Lower lobe of right lung (tissue), 2 donors: ENCODE measurements at places on chromosomes 5 and 9. TPM values are rescaled to one million over a fixed set of nuclear protein-coding genes. Genes with fewer than 3 reads are reported as not detected.

Gene CAMLG
- 25.6 TPM for total RNA-seq

Gene SGCD
- total RNA-seq, result 6.0 TPM

Gene KIAA1958
- 14.1 TPM for total RNA-seq

Gene SLC22A4
- 8.5 TPM for total RNA-seq

Gene PKN3
- total RNA-seq, result 11.1 TPM

Gene BAAT
- not detected for total RNA-seq

Gene PTGES2
- 30.6 TPM for total RNA-seq

Gene ZNF367
- total RNA-seq, result 1.1 TPM

Gene TAF11L5
- not detected for total RNA-seq

Gene LCN15
- not detected for total RNA-seq

GRCh38 chr9:126856326-126856877 is 4.0 kb upstream of the ZBTB34 start:
- H3K4me3 ChIP-seq, result no peak overlapping the region
- no peak for DNase-seq
- no peaks in the 10 kb centered on the region for H3K36me3 ChIP-seq
- H3K4me1 ChIP-seq, result peaks cover 9% of the 10 kb centered on the region

GRCh38 chr5:42022383-42022972 is 97.4 kb downstream of the FBXO4 start:
- no peak for DNase-seq
- no peak overlapping the region for H3K4me3 ChIP-seq
- no peaks in the 10 kb centered on the region for H3K36me3 ChIP-seq
- H3K4me1 ChIP-seq, result no peaks in the 10 kb centered on the region

DNA sequence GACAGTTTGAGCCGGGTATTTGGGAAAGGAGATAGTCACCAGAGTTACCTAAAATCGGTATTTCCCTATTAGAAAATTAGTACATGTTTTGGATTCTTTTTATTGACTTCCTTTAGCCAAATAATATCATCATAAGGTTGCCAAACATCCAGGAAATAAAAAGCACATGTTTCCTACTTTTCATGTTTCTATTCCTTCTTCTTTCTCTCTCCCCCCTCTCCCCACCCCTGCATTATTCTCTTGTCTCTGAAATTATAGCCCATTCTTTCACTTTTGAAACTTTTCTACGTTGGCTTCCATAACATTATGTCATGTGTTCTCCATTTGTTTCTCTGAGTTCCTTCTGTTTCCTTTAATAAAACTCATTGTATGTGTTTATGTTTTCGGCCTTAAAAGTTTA is 161.9 kb downstream of the ALDH1A1 start:
- H3K27ac ChIP-seq, result no peak overlapping the region
- DNase-seq, result no peak
- no peaks in the 10 kb centered on the region for H3K27me3 ChIP-seq
- no peak overlapping the region for H3K4me3 ChIP-seq

DNA sequence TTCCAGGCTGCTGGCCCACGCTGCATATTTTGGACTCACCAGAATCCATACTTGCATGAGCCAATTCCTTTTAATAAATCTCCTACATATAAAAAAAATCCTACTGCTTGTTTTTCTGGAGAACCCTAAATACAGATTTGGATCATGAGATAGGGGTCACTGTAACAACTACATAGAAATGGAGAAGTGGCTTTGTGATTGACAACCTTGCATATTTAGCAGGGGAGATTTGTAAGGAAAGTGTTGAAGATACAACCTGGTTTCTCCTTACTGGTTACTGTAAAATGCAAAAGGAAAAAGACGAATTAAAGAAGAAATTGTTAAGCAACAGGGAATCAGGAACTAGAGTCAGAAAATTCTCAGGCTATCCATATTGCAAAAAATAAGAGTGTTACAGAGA is 74.8 kb downstream of the HABP4 start:
- H3K36me3 ChIP-seq, result no peaks in the 10 kb centered on the region
- DNase-seq, result no peak
- no peak overlapping the region for H3K4me3 ChIP-seq
- H3K4me1 ChIP-seq, result no peaks in the 10 kb centered on the region
- H3K27me3 ChIP-seq, result no peaks in the 10 kb centered on the region
- H3K27ac ChIP-seq, result no peak overlapping the region

DNA sequence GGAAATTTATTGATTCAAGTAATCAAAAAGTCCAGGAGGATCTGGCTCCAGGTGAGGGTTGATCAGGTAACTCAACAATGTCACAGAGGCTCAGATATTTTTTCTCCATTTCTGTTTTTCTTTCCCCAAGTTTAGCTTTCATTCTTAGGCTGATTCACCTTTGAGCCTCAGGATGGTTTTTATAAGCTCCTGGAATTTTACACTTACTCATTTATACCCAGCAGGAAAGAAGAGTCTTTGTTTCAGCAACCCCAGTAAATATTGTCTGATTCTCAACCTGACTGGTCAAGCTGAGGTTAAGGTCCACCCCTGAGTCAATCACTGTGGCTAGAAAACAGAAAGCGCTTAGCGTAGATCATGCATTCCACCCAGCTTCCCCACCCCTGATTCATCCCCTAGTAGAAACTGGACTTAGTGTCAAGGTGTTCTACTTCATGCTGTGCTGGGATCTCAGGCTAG is 500.6 kb downstream of the KIF4B start:
- H3K36me3 ChIP-seq, result no peaks in the 10 kb centered on the region
- DNase-seq, result no peak
- no peaks in the 10 kb centered on the region for H3K4me1 ChIP-seq
- no peaks in the 10 kb centered on the region for H3K27me3 ChIP-seq
- H3K27ac ChIP-seq, result no peak overlapping the region

GRCh38 chr9:99633265-99633664 is 188.4 kb upstream of the NR4A3 start:
- H3K27me3 ChIP-seq, result no peaks in the 10 kb centered on the region
- DNase-seq, result no peak
- no peak overlapping the region for H3K4me3 ChIP-seq
- no peak overlapping the region for H3K27ac ChIP-seq
- H3K36me3 ChIP-seq, result no peaks in the 10 kb centered on the region

DNA sequence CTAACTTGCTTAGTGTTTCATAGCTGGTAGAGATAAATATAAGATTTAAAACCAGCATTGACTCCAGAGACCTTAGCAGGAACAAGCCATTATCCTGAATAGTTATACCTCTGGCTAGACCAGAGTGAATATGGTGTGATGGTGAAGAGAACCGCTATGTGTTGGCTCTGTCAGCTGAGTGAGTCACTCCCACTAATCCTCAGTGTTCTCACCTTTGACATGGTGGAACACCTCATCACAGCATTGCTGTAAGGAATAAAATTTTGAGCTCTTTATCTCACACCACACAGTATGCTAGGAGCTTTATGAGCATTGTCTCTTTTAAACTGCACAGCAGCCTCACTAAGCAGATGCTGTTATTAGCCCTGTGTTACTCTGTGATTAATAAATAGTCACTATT is 90.7 kb upstream of the DHFR start:
- no peaks in the 10 kb centered on the region for H3K4me1 ChIP-seq
- H3K27ac ChIP-seq, result no peak overlapping the region
- peaks cover 42% of the 10 kb centered on the region for H3K36me3 ChIP-seq
- no peak overlapping the region for H3K4me3 ChIP-seq
- DNase-seq, result no peak

GRCh38 chr9:81890104-81890503 is 38.1 kb upstream of the SPATA31D4 start:
- no peaks in the 10 kb centered on the region for H3K36me3 ChIP-seq
- no peak overlapping the region for H3K4me3 ChIP-seq
- H3K4me1 ChIP-seq, result no peaks in the 10 kb centered on the region
- no peak overlapping the region for H3K27ac ChIP-seq

- H3K27me3 ChIP-seq, result no peaks in the 10 kb centered on the region
- DNase-seq, result no peak
- no peaks in the 10 kb centered on the region for H3K4me1 ChIP-seq
- peak overlapping the region; percentile 2 for H3K27ac ChIP-seq
- no peak overlapping the region for H3K4me3 ChIP-seq
These were observed 444.3 kb upstream of the PIK3R1 start for GRCh38 chr5:67771221-67771620.

DNA sequence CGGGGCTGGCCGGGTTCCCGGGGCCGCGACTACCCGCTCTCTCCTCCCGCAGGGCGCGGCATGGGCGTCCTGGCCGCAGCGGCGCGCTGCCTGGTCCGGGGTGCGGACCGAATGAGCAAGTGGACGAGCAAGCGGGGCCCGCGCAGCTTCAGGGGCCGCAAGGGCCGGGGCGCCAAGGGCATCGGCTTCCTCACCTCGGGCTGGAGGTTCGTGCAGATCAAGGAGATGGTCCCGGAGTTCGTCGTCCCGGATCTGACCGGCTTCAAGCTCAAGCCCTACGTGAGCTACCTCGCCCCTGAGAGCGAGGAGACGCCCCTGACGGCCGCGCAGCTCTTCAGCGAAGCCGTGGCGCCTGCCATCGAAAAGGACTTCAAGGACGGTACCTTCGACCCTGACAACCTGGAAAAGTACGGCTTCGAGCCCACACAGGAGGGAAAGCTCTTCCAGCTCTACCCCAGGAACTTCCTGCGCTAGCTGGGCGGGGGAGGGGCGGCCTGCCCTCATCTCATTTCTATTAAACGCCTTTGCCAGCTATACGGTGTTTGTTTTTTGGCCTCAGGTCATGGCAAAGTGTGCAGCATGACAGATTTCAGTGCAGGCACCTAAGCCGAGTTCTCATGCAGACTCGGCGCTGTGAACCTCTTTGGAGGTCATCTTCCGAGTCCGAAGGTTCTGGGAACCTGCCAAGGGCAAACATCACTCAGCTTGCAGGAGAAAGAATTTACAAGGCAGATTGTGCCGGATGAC is 516 bp downstream of the MRPL41 start:
- no peak for DNase-seq
- no peaks in the 10 kb centered on the region for H3K27me3 ChIP-seq
- H3K4me3 ChIP-seq, result peak overlapping the region; percentile 80
- H3K4me1 ChIP-seq, result peaks cover 23% of the 10 kb centered on the region
- peaks cover 36% of the 10 kb centered on the region for H3K36me3 ChIP-seq
- H3K27ac ChIP-seq, result peak overlapping the region; percentile 85

GRCh38 chr9:134360897-134361296 is 34.6 kb downstream of the RXRA start:
- no peak overlapping the region for H3K27ac ChIP-seq
- peaks cover 70% of the 10 kb centered on the region for H3K4me1 ChIP-seq
- no peaks in the 10 kb centered on the region for H3K36me3 ChIP-seq
- H3K27me3 ChIP-seq, result no peaks in the 10 kb centered on the region
- DNase-seq, result no peak

DNA sequence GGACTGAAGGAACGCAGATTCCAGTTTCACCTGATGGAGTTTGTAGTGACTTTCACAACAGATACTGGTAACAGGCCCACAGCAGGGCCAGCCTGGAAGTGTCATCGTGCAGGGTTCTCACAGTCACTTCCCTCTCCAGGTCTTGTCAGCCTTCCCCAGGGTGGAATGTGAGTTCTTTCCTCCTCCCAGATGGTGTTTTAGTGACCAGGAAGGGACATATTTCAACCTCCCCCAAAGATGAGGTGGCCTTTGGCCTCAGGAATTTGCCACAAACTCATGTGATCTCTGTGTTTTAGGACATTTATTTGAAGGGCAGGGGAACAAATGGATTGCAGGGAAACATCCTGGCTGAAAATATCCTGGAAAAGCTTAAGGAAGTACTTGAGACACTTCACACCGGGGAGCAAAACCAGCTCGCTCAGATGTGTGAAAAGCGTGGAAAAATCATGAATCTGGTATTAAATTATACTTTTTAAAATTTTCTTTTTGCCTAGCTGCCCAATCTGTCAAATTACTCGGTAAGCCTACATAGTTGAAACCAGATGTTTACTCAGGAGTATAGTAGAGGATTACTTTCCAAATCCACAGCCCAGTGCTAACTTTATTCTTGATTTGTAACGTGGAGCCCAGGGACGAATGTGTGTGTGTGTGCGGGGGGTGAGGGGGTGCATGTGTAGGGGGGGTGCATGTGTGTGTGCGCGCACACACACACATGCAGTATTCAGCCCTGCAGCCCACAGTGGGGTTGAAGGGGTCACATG is 66.8 kb downstream of the PTPDC1 start:
- no peak overlapping the region for H3K27ac ChIP-seq
- no peak for DNase-seq
- no peak overlapping the region for H3K4me3 ChIP-seq
- H3K27me3 ChIP-seq, result no peaks in the 10 kb centered on the region

DNA sequence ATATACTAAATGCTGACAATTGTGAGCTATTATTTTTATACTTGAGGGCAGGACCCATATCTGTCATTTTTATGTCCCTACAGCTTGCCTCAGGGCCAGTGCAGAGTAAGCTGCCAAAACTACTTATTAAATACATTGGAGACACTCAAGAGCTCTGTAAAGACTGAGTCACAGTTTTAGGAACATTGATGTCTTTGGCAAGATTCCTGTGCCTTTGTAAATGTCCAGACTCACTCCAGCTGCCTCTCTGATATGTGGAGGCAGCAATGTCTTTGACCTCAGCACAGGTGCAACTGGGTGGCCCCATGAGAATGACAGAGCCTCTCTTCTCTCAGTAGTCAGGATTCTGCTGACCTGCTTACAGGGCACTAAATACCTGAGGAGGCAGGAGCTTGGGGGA is 363.2 kb downstream of the OSTF1 start:
- no peak overlapping the region for H3K27ac ChIP-seq
- no peak overlapping the region for H3K4me3 ChIP-seq
- H3K27me3 ChIP-seq, result no peaks in the 10 kb centered on the region
- DNase-seq, result no peak
- H3K36me3 ChIP-seq, result no peaks in the 10 kb centered on the region

GRCh38 chr5:112059579-112060135 is 302.7 kb upstream of the NREP start:
- no peaks in the 10 kb centered on the region for H3K27me3 ChIP-seq
- H3K36me3 ChIP-seq, result no peaks in the 10 kb centered on the region
- no peaks in the 10 kb centered on the region for H3K4me1 ChIP-seq
- no peak for DNase-seq

DNA sequence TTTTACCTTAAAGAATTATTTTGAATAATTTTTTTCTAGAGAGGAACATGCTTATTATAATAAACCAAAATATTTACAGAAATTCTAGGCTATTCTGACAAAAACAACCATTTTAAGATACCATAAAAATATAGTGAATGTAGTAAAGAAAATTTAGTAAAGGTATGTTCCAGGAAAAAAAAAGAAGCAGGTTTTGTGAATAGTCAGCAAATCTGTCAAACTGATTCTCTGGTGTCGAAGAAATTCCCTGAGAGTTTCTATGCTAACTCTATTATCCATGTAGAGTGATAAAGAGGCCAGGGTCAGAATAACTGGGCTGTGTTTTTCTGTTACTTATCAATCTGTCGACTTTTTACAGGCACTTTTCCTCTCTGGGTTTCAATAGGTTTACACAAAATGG is 459.2 kb downstream of the KIF4B start:
- no peak overlapping the region for H3K27ac ChIP-seq
- H3K36me3 ChIP-seq, result no peaks in the 10 kb centered on the region
- no peak overlapping the region for H3K4me3 ChIP-seq
- H3K4me1 ChIP-seq, result no peaks in the 10 kb centered on the region
- H3K27me3 ChIP-seq, result no peaks in the 10 kb centered on the region

- H3K36me3 ChIP-seq, result no peaks in the 10 kb centered on the region
- H3K27me3 ChIP-seq, result no peaks in the 10 kb centered on the region
- DNase-seq, result no peak
These were observed 4.5 kb downstream of the TYRP1 start for GRCh38 chr9:12697719-12698118.

GRCh38 chr9:6869081-6869948 is 111.5 kb downstream of the KDM4C start:
- no peak overlapping the region for H3K4me3 ChIP-seq
- H3K27ac ChIP-seq, result no peak overlapping the region
- no peaks in the 10 kb centered on the region for H3K27me3 ChIP-seq
- no peaks in the 10 kb centered on the region for H3K4me1 ChIP-seq
- no peaks in the 10 kb centered on the region for H3K36me3 ChIP-seq
- no peak for DNase-seq
